Naive thymus-derived CD8-positive, alpha-beta T cell (primary cell): ENCODE measurements at places on chromosomes 13 and 19. TPM values are rescaled to one million over a fixed set of nuclear protein-coding genes. Genes with fewer than 3 reads are reported as not detected.

- no peak for DNase-seq
These were observed 3.2 kb downstream of the ERF start for GRCh38 chr19:42251572-42252358.

The ZNF600 gene
- total RNA-seq: 65.1 TPM

- no peak for DNase-seq
These were observed 84.5 kb downstream of the DCLK1 start for GRCh38 chr13:36046672-36047071.

The PRTN3 gene
- total RNA-seq: not detected

- DNase-seq: no peak
These were observed 12.6 kb downstream of the LRRC4B start for GRCh38 chr19:50555450-50556281.

DNA sequence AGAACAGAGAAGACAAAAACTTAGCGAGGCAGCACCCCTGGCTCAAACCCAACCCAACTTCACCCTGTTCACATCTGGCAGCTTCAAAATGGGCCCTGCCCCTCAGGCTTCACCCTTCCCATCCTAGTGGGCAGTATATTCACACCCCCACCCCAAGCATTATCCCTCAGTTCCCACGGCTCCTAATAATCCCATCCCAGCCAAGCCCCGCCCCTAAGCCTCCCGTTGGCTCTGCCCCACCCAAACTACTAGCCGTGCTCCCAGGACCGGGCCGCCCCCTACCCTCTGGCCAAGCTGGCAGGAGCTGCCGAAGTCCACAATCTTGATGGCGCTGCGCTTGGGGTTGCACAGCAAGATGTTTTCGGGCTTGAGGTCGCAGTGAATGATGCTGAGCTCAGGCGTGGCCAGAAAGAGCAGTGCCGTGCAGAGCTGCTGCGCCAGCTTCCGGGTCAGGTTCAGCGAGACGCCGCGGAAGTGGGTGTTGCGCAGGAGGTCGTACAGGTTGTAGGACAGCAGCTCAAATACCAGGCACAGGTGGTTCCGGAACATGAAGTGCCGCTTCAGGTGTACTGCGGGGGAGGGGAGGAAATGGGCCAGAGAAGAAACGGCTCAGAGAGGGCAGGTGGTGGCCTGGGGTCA lies 5.8 kb downstream of the DYRK1B start:
- DNase-seq: no peak

DNA sequence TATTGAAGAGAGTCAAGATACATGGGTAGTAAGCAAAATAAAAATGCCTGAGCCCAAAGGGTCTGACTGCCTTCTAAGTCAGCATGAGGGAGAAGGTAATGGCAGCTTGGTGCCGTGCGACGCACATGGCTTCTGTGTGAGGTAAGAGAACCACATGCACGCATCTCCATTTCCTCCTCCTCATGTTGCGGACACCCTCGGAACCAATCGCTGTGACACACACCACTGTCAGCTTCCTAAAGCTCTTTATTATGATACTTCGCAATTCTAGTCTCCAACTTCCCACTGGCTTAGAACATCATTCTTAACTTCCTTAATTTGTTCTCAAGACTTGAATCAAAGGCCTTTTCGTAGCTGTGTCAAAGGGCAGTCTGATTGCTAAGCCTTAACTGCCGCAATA lies 170.1 kb downstream of the OXGR1 start:
- DNase-seq: no peak

GRCh38 chr19:44303320-44303719 lies 1.5 kb downstream of the ZNF235 start:
- DNase-seq: no peak

DNA sequence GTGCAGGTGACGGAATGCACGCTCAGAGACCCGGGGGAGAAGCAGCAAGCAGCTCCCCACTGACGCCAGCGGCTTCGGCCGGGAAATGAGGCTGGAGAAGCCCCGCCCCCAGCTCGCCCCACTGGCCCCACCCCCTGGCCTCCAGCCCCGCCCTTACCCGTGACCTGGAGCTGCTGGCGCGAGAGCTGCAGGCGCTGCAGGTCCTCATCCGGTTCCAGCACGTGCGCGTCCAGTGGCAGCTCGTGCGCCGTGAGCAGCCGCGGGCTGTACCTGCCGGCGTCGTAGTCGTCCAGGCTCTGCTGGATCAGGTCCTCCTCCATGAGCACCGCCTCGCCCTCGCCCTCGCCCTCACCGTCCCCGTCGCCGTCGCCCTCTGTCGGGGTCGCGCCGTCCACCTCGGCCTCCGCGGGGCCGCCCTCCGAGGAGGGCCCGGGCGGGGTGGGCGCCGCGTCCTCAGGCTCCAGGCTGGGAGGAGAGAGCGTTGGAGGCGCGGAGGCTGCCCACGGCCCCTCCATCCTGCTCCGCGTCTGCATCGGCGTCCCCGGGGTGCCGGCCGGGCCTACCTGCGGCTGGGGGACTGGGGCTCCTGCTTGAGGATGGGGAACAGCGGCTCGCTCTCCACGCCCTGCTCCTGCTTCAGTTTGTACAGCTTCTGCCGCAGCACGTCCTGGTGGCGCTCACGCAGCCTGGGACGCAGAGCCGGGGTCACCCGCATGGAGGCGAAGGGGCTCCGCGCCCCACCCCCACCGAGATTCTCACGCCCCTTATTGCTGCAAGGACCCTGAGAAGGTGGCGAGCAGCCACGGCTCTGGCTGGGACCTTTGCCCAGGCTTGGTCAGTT lies 6.4 kb upstream of the TBXA2R start:
- no peak for DNase-seq

- no peak for DNase-seq
These were observed 143.2 kb upstream of the ZNF536 start for GRCh38 chr19:30228835-30229524.

GRCh38 chr19:41703602-41704293 lies 4.7 kb upstream of the CEACAM5 start:
- no peak for DNase-seq

The MTUS2 gene
- not detected for total RNA-seq

DNA sequence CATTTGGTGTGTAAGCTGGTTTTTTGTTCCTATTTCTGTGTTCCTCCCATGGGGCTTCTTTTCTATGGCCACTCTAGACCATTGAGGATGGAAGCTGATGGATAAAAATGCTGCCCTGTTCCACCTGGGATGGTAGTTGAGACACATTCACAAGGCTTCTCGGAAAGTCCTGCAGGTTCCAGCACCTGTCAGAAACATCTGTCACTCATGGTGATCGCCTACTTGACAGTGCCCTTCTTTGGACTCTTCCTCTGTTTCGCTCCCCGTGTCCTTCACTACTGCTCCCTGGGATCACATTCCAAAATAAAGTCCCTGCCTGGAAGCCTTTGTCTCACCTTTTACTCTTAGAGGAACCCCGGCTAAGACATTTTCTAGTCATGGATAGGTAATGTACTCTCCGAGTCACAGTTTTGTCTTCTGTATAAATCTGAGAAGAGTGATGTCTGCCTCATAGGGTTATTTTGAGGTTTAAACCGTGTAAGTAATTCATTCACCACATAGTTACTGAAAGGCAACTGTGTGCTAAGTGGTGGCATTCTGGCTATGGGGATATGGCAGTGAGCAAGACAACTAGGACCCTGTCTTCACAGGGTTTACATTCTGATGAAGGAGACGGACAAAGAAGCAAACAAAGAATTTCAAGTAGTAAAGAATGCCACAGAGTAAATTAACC lies 21.0 kb downstream of the UBAC2 start:
- no peak for DNase-seq

- peak; percentile 46 for DNase-seq
These were observed 460.0 kb downstream of the FOXO1 start for GRCh38 chr13:40206241-40207000.

The SLC35E1 gene
- total RNA-seq: 34.2 TPM

DNA sequence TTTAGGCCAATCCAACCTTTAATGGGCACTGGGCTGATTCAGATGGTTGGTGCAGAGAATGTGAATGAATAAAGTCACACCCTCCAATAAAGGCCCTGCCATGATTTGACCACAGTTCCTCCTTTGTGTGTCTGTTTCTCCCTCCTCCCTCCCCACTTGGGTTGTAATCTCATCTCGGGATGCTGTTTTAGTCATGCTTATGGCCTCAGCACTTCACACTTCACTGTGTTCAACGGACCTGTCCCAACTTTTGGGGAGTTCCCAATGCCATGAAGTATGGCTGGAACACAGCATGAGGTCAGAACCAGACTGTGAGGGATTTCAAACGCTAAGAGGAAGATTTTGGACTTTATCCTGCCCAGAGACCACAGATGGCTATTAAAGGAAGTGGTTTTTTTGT lies 5.6 kb upstream of the RAB8A start:
- no peak for DNase-seq

- no peak for DNase-seq
These were observed 19.5 kb upstream of the ZNF429 start for GRCh38 chr19:21485926-21486325.

- no peak for DNase-seq
These were observed 173.8 kb downstream of the EFNB2 start for GRCh38 chr13:106361621-106362020.

DNA sequence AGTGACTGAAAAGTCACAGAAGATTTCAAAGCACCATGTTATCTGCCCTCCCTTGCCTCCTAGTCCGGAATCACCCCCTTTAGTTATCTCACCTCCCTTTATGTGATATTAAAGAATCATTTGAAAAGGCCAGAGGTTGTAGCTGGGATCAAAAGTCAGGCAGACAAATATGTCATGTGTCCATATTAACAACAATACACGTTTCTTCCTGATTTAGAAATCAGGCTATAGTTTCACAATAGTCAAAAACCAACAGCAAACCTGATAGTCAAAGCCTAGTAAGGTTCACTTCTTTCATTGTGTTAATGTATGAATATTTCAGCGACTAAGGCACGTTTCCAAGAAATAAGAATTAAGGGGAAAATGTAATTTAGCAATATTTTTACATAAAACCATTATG lies 326.7 kb downstream of the ITGBL1 start:
- DNase-seq: no peak
